ENCODE measurements at places on chromosomes 4 and X.

- DNase-seq = no peak
Observed at GRCh38 chr4:4320951-4321714, 31.1 kb downstream of the ZBTB49 start.

DNA sequence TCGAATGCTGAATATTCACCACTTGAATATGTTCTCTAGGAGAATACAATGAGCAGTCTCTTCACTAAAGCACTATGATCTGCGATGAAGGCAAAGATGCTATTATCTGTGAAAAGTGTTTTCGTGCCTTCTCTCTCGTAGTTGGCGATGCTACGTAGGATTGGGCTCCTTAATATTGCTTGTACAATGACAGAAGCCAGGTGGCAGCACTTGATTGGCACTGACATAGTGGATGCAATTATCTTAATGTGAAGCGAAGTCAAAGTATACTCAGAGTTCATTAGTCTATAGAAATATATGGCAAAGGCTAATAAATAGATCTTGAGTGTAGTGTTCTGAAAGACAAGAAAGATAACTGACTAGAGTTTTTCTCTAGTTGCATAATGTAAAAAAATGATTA is 1135.7 kb upstream of the AGA start:
- no peak for DNase-seq

- DNase-seq = no peak
Observed at GRCh38 chr4:12846368-12846767, 637.8 kb downstream of the RAB28 start.

- peak; percentile 23 for DNase-seq
Observed at GRCh38 chr4:122508083-122508482, 51.6 kb upstream of the IL2 start.

DNA sequence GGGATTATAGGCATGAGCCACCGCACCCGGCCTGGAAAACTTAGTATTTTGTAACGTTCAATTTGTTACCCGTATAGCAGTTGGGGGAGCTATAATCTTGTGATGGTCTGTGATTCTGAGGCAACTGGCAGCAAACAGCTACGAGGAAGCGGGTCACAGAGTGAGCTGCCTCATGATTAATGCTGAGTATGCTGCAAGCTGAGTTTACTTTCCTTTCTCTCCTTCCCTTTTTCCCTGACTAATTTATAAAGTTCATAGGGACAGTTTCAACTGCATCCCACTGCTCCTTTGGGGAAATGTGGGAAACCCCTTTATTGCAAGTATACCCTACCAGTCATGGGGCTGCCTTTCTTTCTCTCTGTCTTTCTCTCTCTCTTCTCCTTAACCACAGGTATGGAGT is 17.7 kb upstream of the ELOVL6 start:
- DNase-seq = no peak

DNA sequence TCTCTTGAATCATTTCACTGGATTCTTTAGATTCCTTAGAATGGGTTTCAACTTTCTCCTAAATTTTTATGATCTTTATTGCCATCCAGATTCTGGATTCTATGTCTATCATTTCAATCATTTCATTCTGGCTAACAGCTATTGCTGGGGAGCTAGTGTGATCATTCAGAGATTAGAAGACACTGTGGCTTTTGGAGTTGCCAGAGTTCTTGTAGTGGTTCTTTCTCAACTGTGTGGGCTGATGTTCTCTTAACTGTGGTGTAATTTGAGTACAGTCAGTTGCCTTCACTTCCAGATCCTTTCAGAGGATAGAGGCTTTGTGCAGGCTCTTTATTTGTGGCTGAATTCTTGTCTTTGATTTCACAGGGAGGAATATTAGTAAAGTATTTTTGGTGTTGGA is 12.1 kb upstream of the CSN2 start:
- no peak for DNase-seq
